CD4-positive, alpha-beta T cell treated with Interleukin-12 subunit alpha and Interleukin-12 subunit beta, for 1 hour (primary cell): ENCODE measurements at places on chromosomes 3 and 15.

DNA sequence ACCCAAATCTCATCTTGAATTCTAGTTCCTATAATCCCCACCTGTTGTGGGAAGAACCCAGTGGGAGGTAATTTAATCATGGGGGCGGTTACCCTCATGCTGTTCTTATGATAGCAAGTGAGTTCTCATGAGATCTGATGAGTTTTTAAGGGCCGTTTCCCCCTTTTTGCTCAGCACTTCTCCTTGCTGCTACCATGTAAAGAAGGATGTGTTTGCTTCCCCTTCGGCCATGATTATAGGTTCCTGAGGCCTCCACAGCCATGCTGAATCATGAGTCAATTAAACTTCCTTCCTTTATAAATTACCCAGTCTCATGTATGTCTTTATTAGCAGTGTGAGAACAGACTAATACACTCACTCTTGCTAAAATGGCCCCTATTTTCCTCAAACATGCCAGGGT, 374.7 kb downstream of the TUSC7 start:
- DNase-seq: no peak

DNA sequence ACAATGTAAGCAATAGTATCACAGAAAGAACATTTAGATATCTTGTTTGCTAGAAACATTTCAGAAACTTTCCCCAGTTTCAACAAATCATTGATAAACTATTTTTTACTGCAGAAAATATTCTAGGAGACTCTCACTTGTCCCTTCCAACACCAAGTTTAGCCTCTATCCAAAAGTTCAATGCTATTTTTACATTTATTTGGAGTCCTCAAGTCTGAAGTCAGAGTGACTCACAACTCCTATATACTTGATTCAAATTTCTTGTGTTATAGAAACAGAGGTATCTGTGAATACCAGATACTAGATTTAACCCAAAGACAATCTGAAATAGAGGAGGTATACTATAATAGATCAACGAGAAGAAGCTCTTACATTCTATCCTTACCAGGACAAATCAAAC, 49.6 kb downstream of the RFX7 start:
- DNase-seq: no peak

DNA sequence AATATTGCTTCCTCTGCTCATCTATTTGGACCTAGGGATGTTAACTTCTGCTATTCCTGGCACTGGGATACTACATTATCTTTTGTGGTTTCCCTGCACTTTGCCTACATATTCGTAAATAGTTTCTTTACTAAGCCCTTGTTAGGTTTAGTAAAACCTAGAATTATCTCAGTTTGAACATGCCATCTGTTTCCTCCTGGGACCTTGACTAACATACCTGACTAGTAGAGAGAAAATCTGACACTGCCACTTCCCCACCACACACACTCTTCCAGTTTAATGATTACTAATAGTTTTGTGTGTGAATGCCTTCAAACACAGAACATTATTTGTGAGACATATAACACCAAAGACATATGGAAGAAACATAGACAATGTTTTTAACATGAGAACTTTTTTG, 28.2 kb upstream of the SOX2 start:
- DNase-seq: no peak

- no peak for DNase-seq
Measured at GRCh38 chr15:58229297-58229768, 91.2 kb downstream of the AQP9 start.

DNA sequence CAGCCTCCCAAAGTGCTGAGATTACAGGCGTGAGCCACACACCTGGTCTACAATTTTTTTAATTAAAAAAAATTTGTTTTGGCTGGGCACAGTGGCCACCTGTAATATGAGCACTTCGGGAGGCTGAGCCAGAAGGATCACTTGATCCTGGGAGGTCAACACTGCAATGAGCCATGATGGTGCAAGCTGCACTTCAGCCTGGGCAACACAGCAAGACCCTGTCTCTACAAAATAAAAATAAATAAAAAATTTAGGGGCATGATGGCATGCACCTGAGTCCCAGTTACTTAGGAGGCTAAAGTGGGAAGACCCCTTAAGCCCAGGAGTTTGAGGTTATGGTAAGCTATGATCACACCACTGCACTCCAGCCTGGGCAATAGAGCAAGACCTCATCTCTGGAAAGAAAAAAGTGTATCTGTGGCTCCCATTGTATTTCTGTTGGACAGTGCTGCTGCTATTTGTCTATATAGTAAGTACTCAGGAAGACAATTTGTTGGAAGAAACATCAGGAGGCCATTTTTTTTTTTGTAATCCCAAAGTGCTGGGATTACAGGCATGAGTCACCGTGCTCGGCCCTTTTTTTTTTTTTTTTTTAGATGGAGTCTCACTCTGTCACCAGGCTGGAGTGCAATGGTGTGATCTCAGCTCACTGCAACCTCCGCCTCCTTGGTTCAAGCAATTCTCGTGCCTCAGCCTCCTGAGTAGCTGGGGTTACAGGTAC, 27.5 kb upstream of the SH3BP5 start:
- no peak for DNase-seq

- no peak for DNase-seq
Measured at GRCh38 chr3:37139567-37140052, 34.8 kb downstream of the LRRFIP2 start.

- DNase-seq: no peak
Measured at GRCh38 chr3:15287565-15288330, 44.6 kb downstream of the SH3BP5 start.

GRCh38 chr3:190911382-190911781, 48.9 kb upstream of the GMNC start:
- no peak for DNase-seq

GRCh38 chr3:82977871-82978270, 1216.4 kb upstream of the GBE1 start:
- no peak for DNase-seq

- no peak for DNase-seq
Measured at GRCh38 chr3:143791386-143791785, 56.9 kb downstream of the SLC9A9 start.

GRCh38 chr3:194333981-194334320, 17.2 kb downstream of the CPN2 start:
- no peak for DNase-seq

DNA sequence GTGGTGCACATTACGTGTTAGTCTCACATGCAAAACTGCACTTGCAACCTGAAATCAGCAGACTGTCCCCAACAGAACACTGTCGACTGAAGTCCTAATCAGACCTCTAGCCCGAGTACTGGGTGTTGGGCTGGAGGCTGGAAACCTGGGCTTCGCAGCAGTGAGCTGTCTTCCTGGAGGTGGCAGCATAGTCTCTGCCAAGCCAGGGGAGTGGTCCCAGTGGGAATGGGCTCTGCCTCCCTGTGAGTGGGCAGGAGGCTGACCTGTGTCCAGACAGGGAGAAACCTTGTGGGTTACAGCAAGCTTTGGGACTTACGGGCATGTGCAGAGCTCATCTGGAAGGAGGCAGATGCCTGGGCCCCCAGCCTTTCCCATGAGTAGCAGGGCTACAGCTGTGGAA, 38.2 kb upstream of the MYZAP start:
- DNase-seq: no peak

DNA sequence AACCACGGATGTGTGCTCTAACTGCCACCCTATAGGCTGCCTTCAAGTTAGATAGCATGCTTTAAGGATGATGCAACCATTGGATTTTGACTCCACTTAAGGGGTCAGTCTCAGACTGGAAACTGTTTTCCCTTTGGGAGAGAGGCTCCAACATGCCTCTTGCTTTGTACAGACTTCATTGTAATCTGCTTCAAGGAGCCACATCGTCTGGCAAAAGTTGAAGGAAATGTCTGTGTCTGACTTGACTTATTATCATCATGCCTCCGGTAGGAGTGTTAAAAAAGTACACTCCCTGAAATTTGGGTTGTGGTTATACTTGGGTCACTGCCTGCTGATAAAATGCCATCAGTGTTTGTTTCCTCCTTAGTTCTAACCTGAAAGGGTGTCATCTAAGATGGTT, 245.4 kb upstream of the CDIN1 start:
- no peak for DNase-seq

GRCh38 chr3:111047812-111048435, 23.7 kb upstream of the NECTIN3 start:
- DNase-seq: no peak

DNA sequence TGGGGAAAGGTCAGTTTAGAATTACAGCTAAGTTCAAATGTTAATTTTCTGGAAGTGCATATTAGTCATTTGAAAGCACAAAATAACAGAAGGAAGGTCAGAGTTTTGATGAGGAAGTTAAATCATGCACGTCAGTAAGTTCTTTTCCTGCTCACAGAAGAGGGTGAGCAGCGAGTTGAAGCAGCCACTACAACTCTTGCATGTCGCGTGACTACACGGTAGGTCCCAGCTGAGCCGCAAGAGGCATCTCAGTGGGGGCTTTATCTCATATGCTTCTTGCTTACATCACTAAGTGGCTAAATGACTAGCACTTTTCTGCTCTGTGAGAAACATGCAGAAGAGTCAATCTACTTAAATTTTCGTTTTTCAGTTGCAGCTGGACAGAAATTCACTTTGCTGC, 21.3 kb upstream of the SEC62 start:
- no peak for DNase-seq

GRCh38 chr3:156492801-156493261, 62.1 kb downstream of the SSR3 start:
- no peak for DNase-seq

DNA sequence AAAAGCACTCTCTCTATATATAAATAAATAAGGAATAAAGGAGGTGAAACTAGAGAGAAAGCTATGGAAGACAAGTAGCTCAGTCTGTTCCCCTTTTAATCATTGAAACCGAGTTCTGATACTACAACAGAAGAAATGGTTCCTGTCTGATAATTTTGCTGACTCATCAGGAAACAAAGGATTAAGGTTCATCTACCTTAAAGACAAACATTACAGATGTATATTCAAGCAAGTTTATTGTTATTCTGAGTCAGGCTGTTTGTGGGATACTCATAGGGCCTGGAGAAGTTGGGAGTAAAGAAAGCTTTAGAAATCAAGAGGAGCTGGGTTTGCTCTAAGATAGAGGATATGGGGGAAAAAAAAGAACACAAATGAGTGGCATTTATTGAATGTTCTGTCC, 566.0 kb downstream of the ROBO2 start:
- DNase-seq: no peak

- no peak for DNase-seq
Measured at GRCh38 chr3:112786002-112786590, 60.6 kb downstream of the CD200R1L start.
